ENCODE measurements at places on chromosomes 4 and X.

GRCh38 chrX:828411-828959 lies 197.9 kb downstream of the SHOX start:
- no peak for DNase-seq

DNA sequence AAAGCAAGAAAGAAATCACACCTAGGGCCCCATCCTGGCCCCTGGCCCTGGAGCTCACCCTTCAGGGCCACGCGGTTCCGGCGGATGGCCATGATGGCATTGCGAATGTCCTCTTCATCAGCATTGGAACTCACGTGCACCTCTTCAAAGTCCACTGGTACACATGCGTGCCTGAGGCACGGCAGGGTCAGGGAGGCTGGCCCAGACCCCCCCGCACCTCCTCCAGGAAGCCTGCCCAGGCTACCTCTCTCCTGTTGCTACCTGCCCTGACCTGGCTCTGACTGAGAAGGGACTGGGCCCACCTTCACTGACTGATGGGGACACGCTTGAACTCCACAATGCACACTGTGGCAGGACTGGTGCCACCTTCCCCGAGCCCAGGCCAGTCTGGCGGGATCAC lies 4.5 kb downstream of the IDH3G start:
- DNase-seq: no peak

GRCh38 chr4:153273751-153274150 lies 69.5 kb downstream of the TRIM2 start:
- DNase-seq: no peak

GRCh38 chr4:89939546-89939945 lies 44.9 kb downstream of the MMRN1 start:
- DNase-seq: no peak

- DNase-seq: no peak
Observed at GRCh38 chrX:48933757-48934156, 14.9 kb upstream of the PIM2 start.

DNA sequence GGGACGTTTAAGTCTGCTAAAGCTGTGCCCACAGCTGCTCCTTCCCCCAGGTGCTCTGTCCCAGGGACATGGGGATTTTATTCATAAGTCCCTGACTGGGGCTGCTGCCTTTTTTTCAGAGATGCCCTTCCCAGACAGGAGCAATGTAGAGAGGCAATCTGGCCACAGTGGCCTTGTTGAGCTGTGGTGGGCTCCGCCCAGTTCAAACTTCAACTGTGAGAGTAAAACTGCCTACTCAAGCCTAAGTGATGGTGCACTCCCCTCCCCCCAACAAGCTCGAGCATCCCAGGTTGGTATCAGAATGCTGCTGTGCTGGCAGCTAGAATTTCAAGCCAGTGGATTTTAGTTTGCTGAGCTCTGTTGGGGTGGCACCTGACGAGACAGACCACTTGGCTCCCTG lies 1371.4 kb downstream of the ADGRL3 start:
- DNase-seq: no peak

GRCh38 chrX:21375708-21376009 lies 1.4 kb downstream of the CNKSR2 start:
- no peak for DNase-seq

DNA sequence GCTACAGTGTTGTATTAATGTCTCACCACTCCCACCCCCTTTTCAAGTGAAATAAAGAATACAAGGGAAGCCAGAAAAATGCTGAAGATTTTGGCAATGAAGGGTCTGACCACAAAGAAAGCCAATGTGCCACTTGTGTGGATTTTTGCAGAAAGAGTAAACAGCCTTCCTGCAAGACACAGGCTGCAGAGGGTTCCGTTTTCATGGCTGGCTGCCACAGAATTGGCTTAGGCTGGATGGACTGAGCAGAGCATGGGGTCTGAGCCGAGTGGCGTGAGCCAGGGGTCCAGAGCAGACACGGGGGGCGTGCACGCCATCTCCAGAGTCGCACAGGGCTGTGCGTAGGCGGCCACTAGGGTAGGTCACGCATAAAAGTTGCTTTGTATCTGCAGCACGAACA lies 69.2 kb downstream of the MTNR1A start:
- no peak for DNase-seq

DNA sequence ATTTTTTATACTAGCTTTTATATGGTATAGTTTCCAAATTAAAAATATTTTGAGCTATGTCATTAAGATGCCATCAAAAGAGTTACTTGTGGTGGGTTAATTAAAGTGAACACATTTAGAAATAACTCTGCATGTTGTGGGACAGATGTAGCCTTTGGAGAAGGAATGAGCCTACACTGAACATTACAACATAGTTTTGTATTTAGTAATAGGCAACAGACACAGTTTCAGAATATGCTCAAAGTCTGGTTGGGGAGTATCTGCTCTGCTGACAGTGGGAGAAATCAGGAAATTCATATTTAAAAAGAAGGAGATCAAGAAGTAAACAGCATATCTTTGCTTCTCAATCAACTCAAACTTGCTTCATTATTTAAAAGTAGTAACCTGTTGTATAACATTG lies 23.7 kb downstream of the EMCN start:
- DNase-seq: no peak

- DNase-seq: no peak
Observed at GRCh38 chr4:136400829-136401228, 1131.5 kb downstream of the PCDH18 start.

DNA sequence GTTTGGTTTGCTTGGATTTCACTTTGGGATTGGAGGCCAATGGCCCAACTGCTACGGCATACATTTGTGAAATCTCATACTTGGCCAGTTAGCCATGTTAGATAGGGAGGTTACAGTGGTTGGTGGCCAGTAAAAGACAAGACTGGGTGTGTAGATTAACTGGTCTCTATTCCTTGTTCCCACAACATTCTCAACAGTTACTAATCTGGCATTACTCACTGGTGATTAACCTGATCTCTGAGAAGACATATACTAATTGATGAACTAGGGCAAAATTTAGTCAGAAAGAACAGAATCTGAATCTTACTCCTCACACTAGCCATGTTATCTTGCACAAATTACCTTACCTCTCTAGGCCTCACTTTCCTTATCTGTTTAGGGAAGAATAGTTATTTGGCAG lies 33.4 kb downstream of the GATB start:
- no peak for DNase-seq

DNA sequence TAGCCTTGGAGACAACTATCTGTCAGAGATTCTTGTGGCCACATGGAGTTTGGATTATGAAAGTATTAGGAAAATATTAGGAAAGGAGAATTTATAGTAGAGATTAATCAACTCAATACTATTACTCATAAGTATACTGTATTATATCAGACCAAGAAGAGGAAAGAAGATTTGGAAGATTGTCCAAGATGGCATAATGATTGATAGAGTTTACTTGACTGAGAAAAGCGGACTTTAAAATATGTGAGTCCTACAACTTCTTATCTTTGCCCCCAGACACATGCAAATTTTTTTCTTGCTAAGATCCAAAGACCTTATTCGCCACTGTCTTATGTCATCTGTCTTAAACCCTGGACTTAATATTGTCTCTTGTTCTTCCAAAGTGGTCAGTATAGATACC lies 54.8 kb upstream of the SHISA3 start:
- no peak for DNase-seq

GRCh38 chrX:107674480-107675364 lies 46.4 kb downstream of the PRPS1 start:
- peak; percentile 33 for DNase-seq

DNA sequence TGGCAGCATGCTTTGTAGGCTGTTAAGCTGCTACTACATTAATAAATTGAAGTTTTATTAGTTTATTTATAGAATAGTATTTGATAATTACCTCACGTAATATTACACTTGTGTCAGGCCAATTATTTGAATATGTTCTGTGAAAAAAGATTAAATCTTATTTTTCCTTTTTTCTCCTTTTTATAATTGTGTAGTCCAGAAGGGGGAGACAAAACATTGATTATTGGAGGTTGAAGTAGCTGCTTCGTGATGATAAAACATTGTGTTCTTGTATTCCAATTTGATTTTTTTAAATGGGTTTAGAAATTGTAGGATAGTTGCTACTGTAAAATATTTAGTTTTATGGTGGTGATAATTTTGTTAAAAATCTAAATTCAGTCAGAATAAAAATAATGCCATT lies 85.7 kb downstream of the DIAPH2 start:
- DNase-seq: no peak

DNA sequence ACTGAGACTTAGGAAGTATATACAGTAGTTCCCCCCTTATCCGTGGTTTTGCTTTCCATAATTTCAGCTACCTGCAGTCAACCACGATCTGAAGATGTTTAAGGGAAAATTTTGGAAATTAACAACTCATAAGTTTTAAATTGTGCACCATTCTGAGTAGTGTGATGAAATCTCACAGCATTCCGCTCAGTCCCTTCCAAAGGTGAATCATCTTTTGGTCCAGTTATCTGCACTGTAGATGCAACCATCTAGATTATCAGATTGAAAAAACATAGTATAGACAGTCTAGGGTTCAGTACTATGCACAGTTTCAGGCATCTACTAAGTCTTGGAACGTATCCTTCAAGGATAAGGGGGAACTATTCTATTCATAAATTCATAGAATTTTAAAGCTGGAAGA lies 109.0 kb downstream of the ANXA3 start:
- no peak for DNase-seq

GRCh38 chr4:115883231-115883630 lies 769.8 kb upstream of the NDST4 start:
- no peak for DNase-seq

All from activated naive CD8-positive, alpha-beta T cell treated with anti-CD3 and anti-CD28 coated beads, Interleukin-2, amount 50 U/mL, for 24 hours (primary cell).